Activated naive CD4-positive, alpha-beta T cell treated with anti-CD3 and anti-CD28 coated beads for 36 hours (primary cell): ENCODE measurements at places on chromosomes 6 and 20. TPM values are rescaled to one million over a fixed set of nuclear protein-coding genes. Genes with fewer than 3 reads are reported as not detected.

Gene LTB
- total RNA-seq = 50.5 TPM

Gene SPEF1
- total RNA-seq = not detected

Gene PCIF1
- total RNA-seq = 39.2 TPM

Gene FAM83D
- total RNA-seq = 13.6 TPM

Gene CRISP3
- total RNA-seq = not detected

Gene BPIFB4
- not detected for total RNA-seq

Gene CALHM6
- total RNA-seq = 3.1 TPM

Gene ZNF165
- total RNA-seq = 6.1 TPM

Gene TGM3
- not detected for total RNA-seq

Gene HLA-DRB5
- total RNA-seq = 0.33 TPM

Gene PRKN
- 0.33 TPM for total RNA-seq

Gene PRDM13
- total RNA-seq = not detected

Gene DEFB118
- total RNA-seq = not detected

Gene TMC2
- not detected for total RNA-seq

Gene RIOK1
- 33.8 TPM for total RNA-seq

Gene RBL1
- 36.2 TPM for total RNA-seq

Gene SLC32A1
- not detected for total RNA-seq

Gene ECT2L
- total RNA-seq = not detected

Gene GJA10
- not detected for total RNA-seq
